ENCODE measurements at places on chromosomes 2 and 18.
A peak's percentile ranks its signal among the peaks of the same experiment; 100 is the strongest.

DNA sequence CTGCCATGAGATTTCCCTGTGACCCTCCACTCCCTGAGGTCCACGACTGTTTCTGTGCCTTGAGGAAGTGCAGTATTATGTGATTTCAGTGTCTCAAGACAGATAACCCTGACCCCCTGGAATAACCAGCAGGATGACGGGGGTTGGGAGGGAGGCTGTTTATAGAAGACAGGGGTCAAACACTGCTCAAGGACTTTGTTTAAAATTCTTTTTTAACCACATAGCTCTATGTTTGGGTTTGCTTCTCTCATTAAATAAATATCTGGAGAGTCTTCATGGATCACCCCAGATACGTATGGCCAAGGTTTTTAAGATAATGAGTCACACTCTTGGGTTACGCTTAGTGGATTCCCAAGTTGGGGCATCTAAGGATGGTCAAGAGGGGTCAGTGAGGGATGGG lies 523.8 kb upstream of the TNP1 start:
- no peak for DNase-seq

- DNase-seq = no peak
Measured at GRCh38 chr2:20447437-20448245, 767 bp downstream of the RHOB start.

DNA sequence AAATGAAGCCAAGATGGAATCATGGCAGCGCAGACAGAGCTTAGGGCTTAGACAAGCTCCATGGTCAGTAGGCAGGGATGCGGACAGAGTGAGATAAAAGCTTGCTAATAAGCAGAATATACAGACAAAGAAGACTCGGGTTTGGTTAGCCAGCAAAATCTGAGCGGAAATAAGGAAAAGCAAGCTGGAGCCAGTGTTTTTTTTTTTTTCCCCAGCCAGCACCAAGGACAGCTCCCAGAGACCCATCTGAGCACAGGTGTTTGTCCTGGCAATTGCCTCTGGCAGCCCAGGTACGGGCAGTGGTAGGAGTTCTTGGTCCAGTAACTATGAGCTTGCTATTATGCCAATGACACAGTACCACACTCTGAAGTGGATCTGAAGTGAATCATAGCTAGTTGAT lies 187.6 kb downstream of the ADCYAP1 start:
- DNase-seq = no peak

GRCh38 chr18:11154368-11154989 lies 5.1 kb upstream of the PIEZO2 start:
- peak; percentile 71 for DNase-seq

DNA sequence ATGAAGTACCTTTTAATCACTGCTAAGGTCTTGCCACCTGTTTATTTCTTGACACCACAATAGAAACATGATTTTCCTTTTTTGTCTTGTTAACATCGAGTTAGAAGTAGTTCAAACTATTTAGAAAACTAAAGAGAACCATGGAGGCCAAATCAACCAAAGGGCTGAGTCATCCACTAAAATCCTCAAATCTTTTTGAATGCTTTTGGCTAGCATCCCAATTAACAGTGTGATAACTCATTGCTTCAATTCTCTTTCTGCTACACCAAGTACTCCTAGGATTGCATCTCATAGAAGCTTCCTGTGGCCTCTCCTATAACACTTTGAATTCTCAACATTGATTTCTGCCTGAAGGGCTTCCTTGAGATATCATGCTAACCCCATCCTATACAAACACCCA lies 159.9 kb upstream of the MMADHC start:
- DNase-seq = no peak

DNA sequence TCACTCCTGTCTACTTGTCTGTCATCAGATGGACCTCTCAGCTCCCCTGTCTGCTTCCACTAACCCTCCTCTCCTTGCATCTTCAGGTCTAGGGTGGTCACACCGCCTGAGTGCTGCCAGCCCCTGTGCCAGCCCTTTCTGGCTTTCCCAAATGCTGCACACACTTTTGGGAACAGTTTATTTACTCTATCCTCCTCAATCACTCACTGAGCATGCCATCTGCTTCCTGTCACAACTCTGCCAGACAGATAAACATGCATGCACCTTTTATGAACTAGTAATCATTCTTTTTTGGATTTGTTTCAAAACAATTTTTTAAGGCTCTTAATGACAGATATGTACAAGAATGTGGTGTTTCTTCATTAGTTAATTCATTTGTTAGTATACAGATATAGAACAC lies 56.3 kb upstream of the CCDC195 start:
- DNase-seq = no peak

DNA sequence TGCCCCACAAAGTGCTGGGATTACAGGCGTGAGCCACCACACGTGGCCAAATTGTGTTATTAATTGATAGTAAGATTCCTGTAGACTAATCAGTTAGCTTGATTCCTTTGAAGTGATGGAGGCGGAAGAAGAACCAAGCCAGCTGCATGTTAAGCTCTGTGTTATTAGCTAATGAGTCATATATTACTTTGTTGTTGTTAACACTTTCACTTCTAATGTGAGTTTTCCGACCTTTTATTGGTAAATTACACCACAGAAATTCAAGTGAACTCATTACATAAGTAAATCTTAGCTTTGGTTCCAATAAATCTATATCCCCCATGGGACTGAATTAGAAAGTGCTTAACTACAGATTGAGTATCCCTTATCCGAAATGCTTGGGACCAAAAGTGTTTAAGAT lies 20.3 kb downstream of the CHMP1B start:
- no peak for DNase-seq

GRCh38 chr2:100416935-100417710 lies at the start of gene CHST10:
Gene CHST10, minus strand, starts transcription at chr2:100417668. Its CDS starts 10,993 bp downstream, at chr2:100406675.
- DNase-seq = peak; percentile 65

DNA sequence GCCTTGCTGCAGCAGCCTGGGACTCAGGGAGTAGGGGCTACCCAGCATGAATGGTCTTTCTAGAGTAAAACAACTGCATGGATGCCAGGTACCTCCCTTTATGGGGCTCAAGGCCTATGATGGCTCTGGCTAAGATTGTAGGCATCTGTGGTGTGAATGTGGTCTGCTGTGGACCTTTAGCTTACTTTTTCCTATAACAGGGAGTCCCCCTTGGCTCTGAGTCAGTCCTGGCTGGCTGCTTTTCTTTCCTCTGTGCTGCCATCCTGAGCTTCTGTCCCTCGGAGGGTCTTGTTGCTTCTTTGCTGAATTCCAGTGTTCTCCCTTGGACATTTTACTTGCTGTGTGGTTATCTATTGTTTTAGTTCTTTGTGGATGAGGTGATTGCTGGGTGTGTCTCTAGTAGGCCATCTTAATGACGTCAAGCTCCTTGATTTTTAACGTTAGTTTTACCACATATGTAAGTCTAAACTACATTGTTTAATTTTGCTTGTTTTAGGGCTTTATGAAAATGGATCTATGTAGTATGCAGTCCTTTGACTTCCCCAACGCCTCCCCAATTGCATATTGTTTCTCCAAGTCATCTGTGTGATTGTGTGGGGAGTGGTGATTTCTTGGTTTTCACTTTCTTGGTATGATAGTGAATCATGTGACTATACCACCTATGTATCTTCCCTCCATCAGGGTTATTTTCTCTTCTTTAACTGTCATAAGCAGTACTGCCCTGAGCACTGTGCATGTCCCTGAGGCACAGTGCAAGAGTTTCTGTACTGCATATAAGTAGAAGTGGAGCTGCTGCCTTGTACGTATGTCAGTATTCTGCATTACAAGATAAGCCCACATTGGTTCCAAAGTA lies 92.4 kb downstream of the NCK2 start:
- DNase-seq = no peak

GRCh38 chr2:238698072-238698352 lies 149.9 kb upstream of the TWIST2 start:
- DNase-seq = no peak

DNA sequence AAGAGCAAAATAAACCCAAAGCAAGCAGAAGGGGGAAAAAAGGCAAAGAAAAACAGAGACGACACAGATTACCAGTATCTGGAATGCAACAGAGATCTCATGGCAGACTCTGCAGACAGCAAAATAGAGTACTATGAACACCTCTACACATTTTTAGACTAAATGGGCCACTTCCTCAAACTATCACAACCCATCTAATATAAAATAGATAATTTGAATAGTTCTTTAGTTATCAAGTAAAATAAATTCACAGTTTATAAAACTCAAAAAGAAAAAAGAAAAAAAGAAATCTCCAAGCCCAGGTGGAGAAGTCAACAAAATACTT lies 16.6 kb downstream of the SESTD1 start:
- no peak for DNase-seq

GRCh38 chr2:234457421-234457820 lies 39.5 kb downstream of the ARL4C start:
- no peak for DNase-seq

GRCh38 chr2:39062320-39062719 lies 58.5 kb downstream of the SOS1 start:
- DNase-seq = no peak

- DNase-seq = no peak
Measured at GRCh38 chr2:144701259-144701658, 181.3 kb upstream of the ZEB2 start.

DNA sequence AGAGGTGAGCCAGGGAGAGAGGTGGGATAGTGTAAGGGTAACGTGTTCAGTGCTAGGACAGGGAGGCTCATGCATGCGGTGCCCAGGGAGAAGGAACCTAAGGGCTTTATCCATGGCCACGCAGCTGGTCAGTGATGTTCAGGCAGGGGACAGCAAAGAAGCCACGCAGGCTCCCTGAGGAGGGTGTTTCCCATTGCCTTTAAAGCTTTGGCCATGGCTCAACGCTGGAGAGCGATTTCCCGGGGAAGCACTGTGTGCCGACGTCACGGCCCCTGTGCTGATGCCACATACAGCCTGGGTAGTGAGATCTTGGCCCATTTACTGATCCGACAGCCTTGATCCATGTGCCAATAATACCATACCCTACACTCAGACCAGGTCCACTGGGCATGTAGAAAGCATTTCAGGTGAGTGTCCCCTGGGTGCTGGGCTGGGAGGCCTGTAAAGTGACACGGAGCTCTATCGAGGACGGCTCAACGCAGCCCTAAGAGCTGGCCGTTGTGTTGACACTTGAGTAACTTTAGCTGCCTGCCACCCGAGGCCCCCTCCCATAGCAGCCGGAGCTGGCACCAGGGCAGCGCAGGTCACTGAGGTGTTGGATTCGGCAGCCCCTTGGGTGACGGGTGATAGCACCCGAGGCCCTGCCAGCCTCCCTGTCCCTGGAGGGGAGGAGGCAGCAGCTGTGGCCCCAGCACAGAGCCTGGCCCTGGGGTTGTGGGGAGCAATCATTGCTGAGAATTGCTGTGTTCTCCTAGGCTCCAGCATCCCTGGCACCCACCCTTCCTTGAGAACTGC lies 41.4 kb downstream of the PDIA6 start:
- DNase-seq = no peak

GRCh38 chr2:48531141-48531648 lies 1.2 kb downstream of the STON1 start:
- DNase-seq = no peak

- no peak for DNase-seq
Measured at GRCh38 chr2:62410926-62411456, 95.0 kb downstream of the TMEM17 start.

- peak; percentile 7 for DNase-seq
Measured at GRCh38 chr2:206127656-206128055, 31.6 kb downstream of the NDUFS1 start.

- DNase-seq = no peak
Measured at GRCh38 chr2:46831869-46832265, 83.7 kb downstream of the MCFD2 start.

- no peak for DNase-seq
Measured at GRCh38 chr2:60888853-60889252, 7.5 kb downstream of the REL start.

DNA sequence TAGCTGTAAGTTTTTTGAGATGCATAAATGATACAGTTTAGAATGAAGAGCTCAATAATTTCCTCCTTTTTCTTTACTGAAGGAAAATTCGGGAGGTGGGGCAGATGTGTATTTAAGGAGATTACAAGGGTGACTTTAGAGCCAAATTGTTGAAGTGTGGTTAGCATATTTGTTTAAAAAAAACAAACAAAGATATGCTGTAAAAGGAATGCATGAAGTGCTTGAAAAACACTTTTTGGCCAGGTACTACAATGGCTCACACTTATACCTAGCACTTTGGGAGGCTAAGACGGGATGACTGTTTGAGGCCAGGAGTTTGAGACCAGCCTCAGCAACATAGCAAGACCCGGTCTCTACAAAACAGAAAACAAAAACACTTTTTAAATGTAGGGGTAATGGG lies 38.4 kb downstream of the CD302 start:
- no peak for DNase-seq

DNA sequence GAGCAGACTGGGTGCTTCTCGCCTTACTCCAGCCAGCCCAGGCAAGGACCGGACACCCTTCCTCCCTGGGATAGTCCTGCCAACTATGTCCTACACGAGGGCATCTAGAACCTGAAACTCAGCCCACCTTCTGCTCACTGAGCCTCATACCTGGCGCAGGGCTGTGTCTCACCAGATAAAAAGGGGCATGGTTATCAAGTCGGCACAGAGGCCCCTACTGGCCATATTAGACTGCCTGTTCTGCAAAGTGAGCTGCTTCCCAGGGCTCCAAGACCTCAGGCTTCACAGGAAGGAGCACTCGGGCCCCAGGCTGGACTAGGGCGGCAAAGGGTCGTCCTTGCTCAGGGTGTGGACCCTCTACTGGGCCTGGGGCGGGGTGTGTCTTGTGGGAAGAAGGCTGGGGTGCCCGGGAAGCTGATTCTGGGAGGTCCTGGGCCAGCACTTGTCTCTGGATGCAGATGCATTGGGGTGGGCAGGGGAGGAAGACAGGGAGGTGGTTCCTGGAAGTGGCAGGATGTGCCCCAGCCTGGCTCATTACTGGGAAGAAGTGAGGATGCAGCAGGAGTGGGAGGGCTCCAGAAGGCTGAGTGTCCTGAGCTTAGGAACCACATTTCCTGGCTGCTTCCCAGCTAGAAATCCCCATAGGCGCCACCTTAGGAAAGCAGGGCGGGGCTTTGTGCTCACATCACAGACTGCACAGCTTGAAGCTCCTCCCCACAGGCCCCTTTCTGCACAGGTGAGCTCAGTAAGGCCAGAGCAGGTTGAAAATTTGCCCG lies 19.6 kb downstream of the EHD3 start:
- DNase-seq = no peak

DNA sequence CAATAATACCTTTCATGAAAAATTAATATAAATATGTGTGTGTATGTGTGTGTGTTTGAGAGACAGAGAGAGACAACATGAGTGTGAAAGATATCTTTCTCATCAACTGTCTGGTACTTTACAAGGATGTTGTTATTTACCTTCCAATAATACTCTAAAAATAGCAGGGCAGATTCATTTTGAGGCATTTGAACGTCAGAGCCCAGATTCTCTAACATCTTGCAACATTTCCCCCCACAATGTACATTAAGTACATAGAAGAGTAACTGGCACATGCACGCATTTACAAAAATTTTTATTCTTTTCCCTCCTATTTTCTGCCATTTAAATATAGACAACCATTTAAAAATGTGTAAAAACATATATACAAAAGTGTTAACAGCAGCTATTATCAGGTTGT lies 100.9 kb downstream of the PID1 start:
- no peak for DNase-seq

- no peak for DNase-seq
Measured at GRCh38 chr2:112629823-112630222, 15.9 kb upstream of the SLC20A1 start.

GRCh38 chr2:178436662-178437061 lies 14.3 kb downstream of the PRKRA start:
- DNase-seq = no peak

Measured in NCI-H524 (cell line).